Upper lobe of left lung (tissue), 6 donors: ENCODE measurements at places on chromosomes 11 and 22. TPM values are rescaled to one million over a fixed set of nuclear protein-coding genes. Genes with fewer than 3 reads are reported as not detected.

DNA sequence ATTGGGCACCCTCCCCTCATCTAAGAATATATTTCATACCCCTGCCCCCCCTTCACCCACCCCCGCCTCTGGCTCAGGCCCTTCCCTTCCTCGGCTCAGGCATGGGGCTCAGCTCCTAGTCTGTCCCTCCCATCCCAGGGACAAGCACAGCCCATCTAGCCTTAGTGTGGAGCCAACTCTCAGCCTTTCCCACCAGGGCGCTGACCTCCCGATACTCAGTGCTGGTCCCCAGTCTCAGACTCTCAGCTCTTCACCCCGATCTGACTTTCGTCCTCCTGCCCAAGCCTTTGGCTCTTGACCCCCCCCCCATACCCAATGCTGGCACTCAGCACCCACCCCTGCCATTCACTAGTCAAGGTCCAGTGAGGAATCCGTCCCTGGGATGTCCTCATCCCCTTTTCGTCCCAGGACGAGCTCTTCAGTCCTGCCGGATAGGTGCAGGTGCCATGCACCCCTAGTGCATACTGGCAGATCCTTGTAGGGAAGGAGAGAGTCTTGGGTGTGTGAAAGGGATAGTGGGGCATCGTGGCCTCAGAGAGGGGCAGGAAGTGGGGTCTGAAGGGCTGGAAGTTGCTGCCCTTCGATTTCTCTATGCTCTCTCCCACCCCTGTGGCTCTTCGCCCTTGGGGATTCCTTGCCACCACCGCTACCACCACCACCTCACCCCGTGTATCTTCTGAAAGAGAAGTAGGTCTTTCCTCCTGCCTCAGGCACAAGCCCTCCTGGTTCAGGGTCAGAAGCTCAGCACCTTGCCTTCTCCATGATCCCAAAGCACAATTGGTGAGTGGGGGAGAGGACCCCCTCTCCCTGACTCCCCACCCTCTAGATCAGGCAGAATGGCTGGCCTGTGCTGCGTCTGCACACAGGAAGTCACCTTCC lies 2.4 kb downstream of the TPBGL start:
- no peak for DNase-seq
- H3K4me1 ChIP-seq: peaks cover 15% of the 10 kb centered on the region
- peaks cover 32% of the 10 kb centered on the region for H3K27me3 ChIP-seq
- no peak overlapping the region for H3K27ac ChIP-seq
- no peaks in the 10 kb centered on the region for H3K36me3 ChIP-seq

GRCh38 chr11:95922536-95923438 lies 1.1 kb downstream of the MTMR2 start:
- H3K4me1 ChIP-seq: peaks cover 16% of the 10 kb centered on the region
- H3K36me3 ChIP-seq: no peaks in the 10 kb centered on the region
- H3K4me3 ChIP-seq: peak overlapping the region; percentile 83

- H3K4me1 ChIP-seq: no peaks in the 10 kb centered on the region
- no peaks in the 10 kb centered on the region for H3K36me3 ChIP-seq
- no peak for DNase-seq
- no peak overlapping the region for H3K4me3 ChIP-seq
These were observed 14.9 kb upstream of the SLC22A6 start for GRCh38 chr11:62999649-63000048.

DNA sequence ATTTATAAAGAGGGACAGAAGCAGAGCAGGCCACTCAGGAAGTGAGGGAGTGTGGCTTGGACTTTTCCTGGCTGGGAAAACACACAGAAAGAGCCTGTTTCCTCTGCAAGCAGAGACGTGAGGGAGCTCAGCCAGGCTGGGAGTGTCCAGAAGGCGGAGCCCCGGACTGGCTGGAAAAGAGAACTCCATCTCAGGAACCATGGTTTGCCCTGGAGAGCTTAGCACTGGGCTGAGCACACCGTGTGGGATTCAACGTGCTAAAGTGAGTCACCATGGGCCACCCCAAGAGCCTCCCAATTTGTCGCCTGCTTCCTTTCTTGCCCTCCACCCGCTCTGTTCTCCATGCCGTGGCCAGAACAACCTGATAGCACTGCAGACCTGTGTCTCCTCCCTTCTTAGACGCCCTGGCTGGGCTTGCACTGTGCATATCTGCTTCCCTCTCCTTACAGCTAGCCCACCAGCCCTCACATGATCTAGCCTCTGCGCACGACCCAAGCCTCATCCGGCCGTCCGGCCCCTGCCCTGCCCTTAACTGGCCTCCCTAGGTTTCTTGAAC lies 51.8 kb downstream of the GALNT18 start:
- peak; percentile 51 for DNase-seq
- H3K27ac ChIP-seq: peak overlapping the region; percentile 55
- H3K36me3 ChIP-seq: no peaks in the 10 kb centered on the region
- peak overlapping the region; percentile 10 for H3K4me3 ChIP-seq

GRCh38 chr11:93905384-93905783 lies 55.0 kb upstream of the VSTM5 start:
- H3K27ac ChIP-seq: no peak overlapping the region
- H3K36me3 ChIP-seq: no peaks in the 10 kb centered on the region
- H3K4me3 ChIP-seq: no peak overlapping the region

- H3K27ac ChIP-seq: no peak overlapping the region
- no peak overlapping the region for H3K4me3 ChIP-seq
- H3K36me3 ChIP-seq: no peaks in the 10 kb centered on the region
- no peak for DNase-seq
These were observed 66.6 kb upstream of the MPPED2 start for GRCh38 chr11:30652801-30653200.

DNA sequence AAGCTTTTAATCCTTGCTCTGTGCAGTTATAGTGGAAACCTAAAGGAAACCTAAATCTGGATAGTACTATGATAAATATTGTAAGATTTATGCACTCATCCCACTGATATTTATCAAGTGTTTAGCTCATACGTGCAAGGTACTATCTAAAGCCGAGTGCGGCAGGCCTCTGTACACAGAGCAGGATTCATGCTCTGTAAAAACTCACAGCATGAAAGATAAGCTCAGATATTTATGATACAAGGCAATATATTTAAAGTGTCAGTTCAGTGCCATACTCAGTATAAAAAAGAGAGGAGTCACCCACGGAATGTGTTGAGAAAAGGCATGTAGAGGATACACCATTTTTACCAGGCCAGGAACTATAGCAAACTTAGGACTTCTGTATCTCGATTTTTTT lies 66.2 kb downstream of the MAML2 start:
- no peaks in the 10 kb centered on the region for H3K36me3 ChIP-seq
- DNase-seq: no peak
- no peak overlapping the region for H3K27ac ChIP-seq
- H3K27me3 ChIP-seq: no peaks in the 10 kb centered on the region
- no peak overlapping the region for H3K4me3 ChIP-seq

DNA sequence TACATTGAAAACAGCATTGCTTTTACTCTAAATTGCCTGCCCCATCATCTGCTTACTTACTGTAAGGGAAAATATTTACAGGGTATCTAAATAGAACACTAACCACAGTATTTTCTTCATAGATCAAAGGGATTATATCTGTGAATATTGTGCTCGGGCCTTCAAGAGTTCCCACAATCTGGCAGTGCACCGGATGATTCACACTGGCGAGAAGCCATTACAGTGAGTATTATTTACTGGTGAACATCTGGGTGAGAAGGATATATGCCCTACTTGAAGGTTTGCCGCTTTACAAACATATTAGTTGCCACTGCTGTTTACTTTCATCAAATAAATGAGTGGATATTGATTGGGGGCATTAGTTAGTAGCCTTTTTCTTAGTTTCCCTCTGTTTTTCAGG lies 5.9 kb upstream of the CNTF start:
- peaks cover 66% of the 10 kb centered on the region for H3K36me3 ChIP-seq
- no peak overlapping the region for H3K27ac ChIP-seq
- H3K4me1 ChIP-seq: no peaks in the 10 kb centered on the region
- H3K27me3 ChIP-seq: no peaks in the 10 kb centered on the region
- no peak for DNase-seq
- H3K4me3 ChIP-seq: no peak overlapping the region

- H3K4me3 ChIP-seq: no peak overlapping the region
- DNase-seq: no peak
- no peaks in the 10 kb centered on the region for H3K36me3 ChIP-seq
- no peaks in the 10 kb centered on the region for H3K4me1 ChIP-seq
- no peaks in the 10 kb centered on the region for H3K27me3 ChIP-seq
These were observed 19.3 kb upstream of the MRGPRX2 start for GRCh38 chr11:19079643-19080440.

GRCh38 chr11:77197626-77198320 lies 69.7 kb downstream of the MYO7A start:
- H3K27me3 ChIP-seq: no peaks in the 10 kb centered on the region
- peak; percentile 14 for DNase-seq
- H3K36me3 ChIP-seq: no peaks in the 10 kb centered on the region
- H3K4me3 ChIP-seq: no peak overlapping the region

DNA sequence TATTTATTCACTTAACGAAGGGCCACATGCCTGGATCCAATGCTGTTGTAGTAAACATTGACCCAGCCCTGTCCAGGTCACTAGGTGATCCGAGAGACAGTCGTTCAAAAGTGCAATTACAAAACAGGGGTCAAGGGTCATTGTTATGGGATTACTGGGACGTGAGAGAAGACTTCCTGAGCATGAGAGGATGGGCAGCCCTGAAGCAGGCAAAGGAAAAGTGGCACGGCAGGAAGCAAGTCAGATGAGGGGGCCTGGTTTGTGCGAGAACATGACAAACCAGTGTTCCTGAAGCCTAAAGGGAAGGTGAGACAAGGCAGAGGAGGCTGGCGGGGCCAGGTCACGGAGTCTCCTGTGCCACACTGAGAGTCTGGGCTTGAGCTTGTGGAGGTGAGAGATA lies 15.8 kb upstream of the MMP20 start:
- no peak for DNase-seq
- H3K4me3 ChIP-seq: no peak overlapping the region
- H3K27me3 ChIP-seq: no peaks in the 10 kb centered on the region
- H3K27ac ChIP-seq: no peak overlapping the region
- no peaks in the 10 kb centered on the region for H3K4me1 ChIP-seq

- H3K27me3 ChIP-seq: no peaks in the 10 kb centered on the region
- H3K27ac ChIP-seq: no peak overlapping the region
- no peak for DNase-seq
- no peak overlapping the region for H3K4me3 ChIP-seq
- peaks cover 3% of the 10 kb centered on the region for H3K4me1 ChIP-seq
- no peaks in the 10 kb centered on the region for H3K36me3 ChIP-seq
These were observed 17.6 kb downstream of the SPCS2 start for GRCh38 chr11:74966651-74967050.

- no peak overlapping the region for H3K27ac ChIP-seq
- no peak for DNase-seq
- no peaks in the 10 kb centered on the region for H3K4me1 ChIP-seq
These were observed 229.3 kb downstream of the CASP12 start for GRCh38 chr11:104668797-104669463.

- no peaks in the 10 kb centered on the region for H3K4me1 ChIP-seq
- no peaks in the 10 kb centered on the region for H3K36me3 ChIP-seq
- no peaks in the 10 kb centered on the region for H3K27me3 ChIP-seq
These were observed 135.9 kb upstream of the KIRREL3 start for GRCh38 chr11:127136438-127136837.

DNA sequence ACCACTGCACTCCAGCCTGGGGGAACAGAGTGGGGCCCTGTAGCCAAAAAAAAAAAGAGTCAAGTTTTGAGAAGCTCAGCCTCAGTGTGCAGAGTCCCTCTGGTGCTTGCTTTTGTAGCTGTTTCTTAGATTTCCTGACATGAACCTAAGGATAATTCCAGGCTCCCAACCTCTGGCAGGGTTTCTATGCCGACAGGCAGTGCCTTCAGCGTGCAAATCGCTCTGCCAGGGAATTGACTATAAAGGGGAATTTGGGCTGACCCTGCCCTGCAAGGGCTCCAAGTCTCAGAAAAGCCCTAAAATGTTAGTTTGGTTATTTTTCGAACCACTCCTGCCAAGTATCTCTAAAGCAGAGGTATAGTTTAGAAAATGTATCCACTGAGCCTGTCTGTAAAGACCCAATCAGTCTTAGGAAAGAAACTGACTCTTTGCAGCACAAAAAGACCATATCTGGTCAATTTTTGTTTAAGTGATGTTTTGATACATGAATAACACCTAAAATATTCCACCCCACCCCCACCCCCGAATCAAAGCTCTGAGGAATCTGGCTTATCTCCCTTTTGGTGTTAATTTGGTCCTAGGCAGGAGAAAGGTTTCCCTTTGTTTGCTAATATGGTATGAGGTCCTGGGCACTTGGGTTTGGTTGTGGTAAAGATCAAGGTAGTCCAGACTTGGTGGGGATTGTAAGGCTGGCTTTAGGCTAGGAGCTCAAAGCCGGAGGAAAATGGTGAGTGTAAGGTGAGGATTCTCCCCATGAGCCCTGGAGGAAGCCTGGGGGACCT lies 49.7 kb downstream of the ANO1 start:
- no peak for DNase-seq
- no peaks in the 10 kb centered on the region for H3K27me3 ChIP-seq
- H3K4me1 ChIP-seq: peaks cover 4% of the 10 kb centered on the region
- no peak overlapping the region for H3K27ac ChIP-seq

DNA sequence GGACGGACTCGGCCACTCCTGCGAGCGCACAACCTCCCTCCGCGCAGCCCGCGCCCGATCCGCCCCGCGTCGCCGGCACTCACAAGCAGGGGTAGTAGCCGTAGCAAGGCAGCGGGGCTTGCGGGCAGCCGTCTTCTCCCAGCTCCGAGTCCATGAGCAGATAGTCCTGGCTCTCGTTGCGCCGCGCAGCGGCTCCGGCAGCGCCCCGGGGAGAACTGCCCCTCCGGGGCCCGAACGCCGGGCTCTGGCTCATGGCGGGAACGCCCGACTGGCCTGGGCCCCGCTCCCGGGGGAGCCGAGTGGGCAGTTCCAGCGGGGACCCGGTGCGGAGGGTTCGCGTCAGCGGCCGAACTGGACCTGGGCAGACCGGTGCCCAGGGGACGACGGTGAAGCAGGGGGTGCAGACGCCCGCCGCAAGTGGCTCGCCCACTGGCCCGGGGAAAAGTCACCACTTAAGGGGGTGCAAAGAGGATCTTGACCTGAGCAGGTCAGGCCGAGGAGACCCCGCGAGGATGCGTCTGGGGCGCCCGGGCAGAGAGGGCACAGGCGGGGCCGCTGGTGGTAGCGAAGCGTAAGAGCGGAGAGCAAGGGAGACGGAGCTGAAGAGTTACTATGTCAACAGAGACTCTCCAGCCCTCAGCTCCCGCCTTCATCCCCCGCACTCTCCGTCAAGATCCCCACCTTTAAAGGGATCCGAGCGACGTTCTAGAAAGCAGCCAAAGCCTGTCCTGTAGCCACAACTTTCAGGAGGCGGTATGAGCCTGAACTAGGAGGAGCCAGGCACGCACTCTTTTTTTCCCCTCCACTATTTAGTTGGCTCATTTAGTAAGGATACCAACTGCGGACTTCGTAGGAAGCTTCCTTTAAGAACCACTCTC lies at the start of gene TRPC6:
Gene TRPC6, minus strand, starts transcription at position 757 of the 878 bp plus-strand sequence. Its CDS starts 504 bp downstream, at position 253.
- no peak for DNase-seq
- H3K4me3 ChIP-seq: peak within 1 kb of the TSS; percentile 50
- H3K27ac ChIP-seq: peak within 1 kb of the TSS; percentile 82
- H3K36me3 ChIP-seq: no peaks in the 10 kb centered on the region

- H3K27ac ChIP-seq: peak overlapping the region; percentile 74
- no peak for DNase-seq
- H3K4me1 ChIP-seq: peaks cover 82% of the 10 kb centered on the region
- no peaks in the 10 kb centered on the region for H3K36me3 ChIP-seq
- peak overlapping the region; percentile 66 for H3K4me3 ChIP-seq
These were observed 2.8 kb downstream of the PDGFB start for GRCh38 chr22:39241794-39242594.

SF1 gene
- total RNA-seq: 625 TPM

PNPLA3 gene
- total RNA-seq: 0.76 TPM

SLC22A6 gene
- total RNA-seq: not detected

GUCY1A2 gene
- 4.2 TPM for total RNA-seq

PAK1 gene
- 14.9 TPM for total RNA-seq

PICK1 gene
- total RNA-seq: 31.6 TPM

SCGB1C1 gene
- total RNA-seq: not detected

GRIA4 gene
- total RNA-seq: not detected
